ENCODE measurements at places on chromosomes 1 and 21. TPM values are rescaled to one million over a fixed set of nuclear protein-coding genes. Genes with fewer than 3 reads are reported as not detected.

LAMC2 gene
- total RNA-seq = 12.9 TPM

DNA sequence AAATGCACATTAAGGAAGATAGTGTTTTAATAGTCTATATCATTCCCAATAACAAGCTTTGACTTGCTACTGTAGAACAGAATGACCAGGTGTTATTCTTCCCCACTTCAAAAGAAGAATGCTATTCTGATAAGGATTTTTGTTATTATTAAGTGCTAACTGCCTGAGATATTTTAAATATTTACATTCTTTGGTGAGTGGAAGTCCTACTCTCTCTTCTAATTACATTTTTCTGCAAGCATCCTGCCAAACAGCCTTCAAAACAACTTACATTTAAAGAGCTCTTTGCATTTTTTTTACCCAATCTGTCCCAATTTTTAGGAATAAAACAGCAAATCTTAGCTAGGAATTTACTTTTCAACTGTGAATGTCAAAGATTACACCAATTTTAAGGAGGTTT, 23.5 kb upstream of the SYDE2 start:
- no peak for DNase-seq

TMEM50B gene
- total RNA-seq = 17.8 TPM

RTCA gene
- 31.6 TPM for total RNA-seq

- DNase-seq = no peak
Observed at GRCh38 chr1:183814121-183814681, 9.3 kb downstream of the RGL1 start.

SELP gene
- not detected for total RNA-seq

- DNase-seq = no peak
Observed at GRCh38 chr1:119816407-119816806, 5.1 kb upstream of the REG4 start.

DNA sequence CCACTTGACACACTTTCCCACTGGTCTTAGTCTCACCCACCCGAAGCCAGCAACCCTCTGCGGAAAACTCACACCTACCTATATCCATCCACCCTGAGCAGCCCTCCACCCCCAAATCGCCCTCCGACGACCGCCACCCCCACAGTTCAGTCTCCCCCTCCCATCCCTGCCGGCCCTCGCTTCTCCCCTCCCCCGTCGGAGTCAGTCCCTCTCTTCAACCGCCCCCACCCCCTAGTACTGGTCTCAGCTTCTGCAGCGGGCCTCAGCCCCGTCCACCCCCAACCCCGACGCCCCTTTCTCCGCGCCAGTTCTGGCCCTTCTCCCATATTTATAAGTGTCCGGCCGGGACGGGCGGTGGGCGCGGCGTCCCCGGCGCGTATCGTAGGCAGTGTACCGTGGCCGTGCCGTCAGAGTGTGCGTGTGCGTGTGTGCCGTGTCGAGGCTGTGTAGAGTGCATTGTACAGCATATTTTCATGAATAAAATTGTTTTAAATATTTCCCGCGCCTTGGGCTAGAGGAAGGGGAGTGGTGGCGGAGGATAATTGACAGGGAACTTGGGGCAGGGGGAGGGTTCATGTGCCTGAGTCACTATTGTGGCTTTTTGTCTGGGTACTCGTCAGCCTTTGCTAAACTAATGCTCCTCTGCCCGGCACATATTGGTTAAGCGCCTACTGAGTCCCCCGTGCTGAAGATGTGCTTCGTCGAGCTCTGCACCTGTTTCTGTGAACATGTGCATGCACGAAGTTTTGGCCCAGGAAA, 22.0 kb downstream of the FOXO6 start:
- DNase-seq = no peak

- DNase-seq = no peak
Observed at GRCh38 chr1:46830665-46831322, 31.9 kb downstream of the CYP4B1 start.

DNA sequence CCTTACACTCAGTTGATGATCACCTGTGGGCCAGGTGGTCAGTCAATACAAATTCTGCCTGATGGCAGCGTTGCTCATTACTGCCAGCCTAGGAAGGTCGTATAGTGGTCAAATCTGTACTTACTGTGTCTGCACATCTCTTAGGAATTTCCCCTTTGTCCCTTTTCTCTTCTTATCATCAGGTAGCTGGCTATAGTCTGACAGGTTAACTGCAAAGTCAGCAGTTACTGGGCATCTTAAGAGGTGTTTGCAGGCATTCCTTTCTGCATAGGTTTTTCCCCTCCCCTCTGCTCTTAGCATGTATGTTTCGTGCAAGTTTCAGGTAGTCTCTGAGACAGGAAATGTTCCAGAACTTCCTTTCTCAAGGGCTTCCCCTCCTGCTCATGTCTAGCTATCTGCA, 298.7 kb downstream of the LRRIQ3 start:
- no peak for DNase-seq

S100A2 gene
- 2.0 TPM for total RNA-seq

ARV1 gene
- total RNA-seq = 13.1 TPM

NBL1 gene
- 9.7 TPM for total RNA-seq

DNA sequence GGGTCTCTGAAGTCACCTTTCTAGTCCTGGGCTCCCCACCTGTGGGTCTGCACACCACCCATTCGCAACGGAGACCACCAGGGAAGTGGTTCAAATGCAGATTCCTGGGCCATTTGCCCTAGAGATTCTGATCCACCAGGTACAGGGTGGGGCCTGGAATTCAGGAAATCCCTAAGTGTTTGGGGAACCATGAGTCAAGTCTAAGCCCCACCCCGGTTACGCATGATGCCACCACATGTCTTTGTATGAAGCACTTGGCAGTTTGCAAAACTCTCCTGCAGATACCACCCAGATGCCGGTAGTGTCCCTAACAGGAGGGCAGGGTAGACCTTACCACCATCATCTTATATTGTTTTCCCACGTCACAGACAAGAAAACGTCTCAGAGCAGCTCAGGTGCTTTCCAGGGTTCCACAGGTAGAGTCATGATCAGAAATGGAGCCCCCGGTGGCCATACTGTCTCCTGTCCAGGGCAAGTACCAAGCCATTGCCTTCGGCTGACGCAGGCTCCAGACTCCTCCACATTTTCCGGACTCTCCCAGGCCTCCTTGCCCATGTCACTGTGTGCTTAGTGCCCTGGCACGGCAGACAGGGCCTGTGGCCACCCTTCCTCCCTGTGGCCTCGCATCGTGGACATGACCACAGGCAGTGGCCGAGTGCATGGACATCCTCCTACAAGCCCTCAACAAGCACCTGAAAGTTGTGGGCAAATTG, 89.2 kb upstream of the TMEM51 start:
- no peak for DNase-seq

DNA sequence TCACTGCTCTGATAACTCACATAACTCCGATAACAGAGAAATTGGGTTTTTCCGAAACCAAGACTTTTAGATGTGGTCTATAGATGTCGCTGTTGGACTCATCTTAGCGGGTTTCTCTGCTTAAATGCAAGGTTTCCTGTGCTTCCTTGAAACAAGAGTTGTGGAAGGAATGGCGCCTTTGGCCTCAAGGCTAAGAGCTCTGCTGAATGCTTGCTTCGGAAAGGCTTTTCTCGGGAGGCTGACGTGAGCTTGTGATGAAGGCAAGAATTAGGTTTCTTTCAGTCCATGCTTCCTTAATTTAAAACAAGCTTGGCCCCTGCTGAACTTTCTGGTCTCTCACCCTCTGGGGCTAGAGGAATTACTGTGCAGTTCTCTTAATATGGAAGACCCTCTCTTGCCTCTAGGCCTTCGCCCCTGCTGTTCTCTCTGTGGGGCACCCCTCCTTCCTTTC, 113.5 kb downstream of the MAP3K21 start:
- peak; percentile 51 for DNase-seq

GRCh38 chr1:247491328-247491727, 33.4 kb upstream of the OR2B11 start:
- no peak for DNase-seq

DNA sequence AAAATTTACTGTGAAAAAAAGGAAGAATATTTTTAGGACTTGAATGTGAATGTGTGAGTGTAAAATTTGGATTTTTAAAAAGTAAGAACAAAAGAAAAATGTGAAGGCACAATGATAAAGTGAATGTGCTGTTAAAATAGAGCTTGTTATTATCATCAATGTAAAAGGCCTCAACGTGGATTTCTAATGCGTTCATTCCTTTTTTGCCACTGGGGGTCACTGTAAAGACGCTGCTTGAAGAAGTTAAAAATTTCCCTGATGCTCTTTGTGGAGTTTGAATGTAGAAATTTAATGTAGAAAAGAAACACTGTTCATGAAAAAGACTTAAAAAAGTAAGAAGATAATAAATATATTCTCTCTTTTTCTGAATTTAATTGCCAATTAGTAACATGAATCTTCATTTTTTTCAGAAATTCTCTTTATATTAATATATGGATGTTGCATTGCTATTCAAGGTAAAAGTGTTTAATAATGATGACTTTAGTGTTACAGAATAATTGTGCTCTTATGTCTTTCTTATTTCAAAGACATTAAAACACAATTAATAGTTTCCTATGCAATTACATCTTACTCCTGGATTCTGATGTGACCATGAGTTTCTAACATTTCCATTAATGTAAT, 161.5 kb downstream of the DNM3 start:
- DNase-seq = no peak

RSPH1 gene
- not detected for total RNA-seq

DNA sequence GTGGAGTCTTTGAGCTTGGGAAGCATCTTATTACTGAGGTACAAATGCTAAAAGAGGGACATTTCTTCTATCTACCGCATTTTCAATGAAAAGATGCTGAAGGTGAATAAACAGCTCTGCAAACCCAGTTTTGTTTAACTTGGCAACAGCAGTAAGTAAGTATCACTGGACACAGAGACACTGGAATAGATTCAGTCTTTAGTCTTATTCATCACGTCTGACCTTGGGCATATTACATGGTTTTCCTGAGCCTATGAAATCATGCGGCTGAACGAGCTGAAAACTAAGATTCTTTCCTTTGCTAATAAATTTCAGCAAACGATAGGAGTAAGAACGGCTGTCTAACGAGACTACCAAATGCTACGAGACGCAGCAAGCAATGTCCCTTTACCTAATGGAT, 207.4 kb downstream of the GABPA start:
- DNase-seq = no peak

DNA sequence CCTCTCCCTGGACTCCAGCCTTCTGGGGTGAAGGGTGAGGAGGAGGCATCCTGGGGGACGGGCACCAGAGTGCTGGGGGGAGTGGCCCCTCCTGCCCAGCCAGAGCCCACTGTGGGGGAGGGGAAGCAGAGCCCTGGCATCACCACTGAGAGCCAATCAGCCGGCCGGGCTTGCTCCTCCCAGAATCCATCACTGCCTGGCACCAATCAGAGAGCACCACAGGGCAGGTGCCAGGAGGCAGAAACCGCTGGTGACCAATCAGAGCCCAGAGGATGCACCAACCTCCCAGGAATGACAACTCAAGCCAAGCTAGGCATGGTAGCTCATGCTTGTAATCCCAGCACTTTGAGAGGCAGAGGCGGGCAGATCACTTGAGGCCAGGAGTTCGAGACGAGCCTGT, 27.9 kb downstream of the CASZ1 start:
- DNase-seq = no peak

DNA sequence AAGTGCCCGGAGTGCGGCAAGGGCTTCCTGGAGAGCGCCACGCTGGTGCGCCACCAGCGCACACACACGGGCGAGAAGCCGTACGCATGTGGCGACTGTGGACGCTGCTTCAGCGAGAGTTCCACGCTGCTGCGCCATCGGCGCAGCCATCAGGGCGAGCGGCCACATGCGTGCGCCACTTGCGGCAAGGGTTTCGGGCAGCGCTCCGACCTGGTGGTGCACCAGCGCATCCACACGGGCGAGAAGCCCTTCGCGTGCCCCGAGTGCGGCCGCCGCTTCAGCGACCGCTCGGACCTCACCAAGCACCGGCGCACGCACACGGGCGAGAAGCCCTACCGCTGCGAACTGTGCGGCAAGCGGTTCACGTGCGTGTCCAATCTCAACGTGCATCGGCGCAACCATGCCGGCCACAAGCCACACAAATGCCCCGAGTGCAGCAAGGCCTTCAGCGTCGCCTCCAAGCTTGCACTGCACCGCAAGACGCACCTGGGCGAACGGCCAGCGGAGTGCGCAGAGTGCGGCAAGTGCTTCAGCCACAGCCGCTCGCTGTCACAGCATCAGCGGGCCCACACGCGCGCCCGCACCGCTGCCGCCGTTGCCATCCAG, 10.0 kb downstream of the ZNF672 start:
- DNase-seq = no peak

GRCh38 chr1:197771386-197771785, 3.9 kb downstream of the DENND1B start:
- DNase-seq = no peak

DNA sequence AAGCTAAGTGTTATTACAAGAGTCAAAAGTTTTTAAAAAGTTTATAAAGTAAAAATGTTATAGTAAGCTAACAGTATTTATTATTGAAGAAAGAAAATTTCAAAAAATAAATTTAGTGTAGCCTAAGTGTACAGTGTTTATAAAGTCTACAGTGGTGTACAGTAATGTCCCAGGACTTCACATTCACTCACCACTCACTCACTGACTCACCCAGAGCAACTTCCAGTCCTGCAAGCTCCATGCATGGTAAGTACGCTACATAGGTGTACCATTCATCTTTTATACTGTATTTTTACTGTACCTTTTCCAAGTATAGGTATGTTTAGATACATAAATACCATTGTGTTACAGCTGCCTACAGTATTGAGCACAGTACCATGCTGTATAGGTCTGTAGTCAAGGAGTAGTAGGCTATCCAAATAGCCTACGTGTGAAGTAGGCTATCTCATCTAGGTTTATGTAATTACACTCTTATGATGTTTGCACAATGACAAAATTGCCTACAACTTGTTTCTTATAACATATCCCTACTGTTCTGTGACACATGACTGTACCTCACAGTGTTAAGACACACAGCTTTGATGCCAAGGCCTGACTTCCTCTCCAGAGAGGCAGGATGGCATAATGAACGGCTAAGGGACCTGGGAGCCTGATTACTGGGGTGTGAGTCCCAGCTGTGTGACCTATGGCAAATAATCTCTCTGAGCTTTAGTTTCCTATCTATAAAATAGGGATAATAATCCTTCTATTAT, 12.7 kb downstream of the DHCR24 start:
- no peak for DNase-seq

- DNase-seq = no peak
Observed at GRCh38 chr1:178528228-178528952, 15.5 kb downstream of the TEX35 start.

GRCh38 chr1:5818755-5819154, 173.5 kb downstream of the NPHP4 start:
- DNase-seq = no peak

DNA sequence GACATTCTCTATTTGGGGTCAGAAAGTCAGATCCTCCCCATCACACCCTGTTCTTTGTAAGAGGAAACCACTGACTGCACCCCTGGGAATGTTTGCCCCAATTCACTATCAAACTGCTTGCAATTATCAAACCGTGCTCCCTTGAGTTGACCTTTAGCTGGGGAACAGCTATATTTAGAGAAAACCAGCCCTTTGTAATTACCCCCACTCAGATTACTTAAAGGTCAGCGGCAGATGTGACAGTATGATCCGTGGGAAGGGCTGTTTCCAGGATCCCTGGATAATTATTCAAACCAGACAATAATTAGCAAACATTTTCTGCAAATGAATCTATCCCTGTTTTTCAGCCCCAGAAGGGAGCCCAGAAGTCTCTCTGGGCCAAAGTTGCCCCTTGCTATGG, 242.7 kb downstream of the RRAGC start:
- no peak for DNase-seq

- no peak for DNase-seq
Observed at GRCh38 chr1:58548371-58548770, 1.8 kb upstream of the OMA1 start.

GRCh38 chr1:111006556-111006955, 42.8 kb upstream of the LRIF1 start:
- no peak for DNase-seq

- DNase-seq = no peak
Observed at GRCh38 chr1:172220376-172220775, 200.1 kb upstream of the C1orf105 start.

Data from H1 (cell line).